ENCODE measurements at places on chromosomes 7 and 10.

DNA sequence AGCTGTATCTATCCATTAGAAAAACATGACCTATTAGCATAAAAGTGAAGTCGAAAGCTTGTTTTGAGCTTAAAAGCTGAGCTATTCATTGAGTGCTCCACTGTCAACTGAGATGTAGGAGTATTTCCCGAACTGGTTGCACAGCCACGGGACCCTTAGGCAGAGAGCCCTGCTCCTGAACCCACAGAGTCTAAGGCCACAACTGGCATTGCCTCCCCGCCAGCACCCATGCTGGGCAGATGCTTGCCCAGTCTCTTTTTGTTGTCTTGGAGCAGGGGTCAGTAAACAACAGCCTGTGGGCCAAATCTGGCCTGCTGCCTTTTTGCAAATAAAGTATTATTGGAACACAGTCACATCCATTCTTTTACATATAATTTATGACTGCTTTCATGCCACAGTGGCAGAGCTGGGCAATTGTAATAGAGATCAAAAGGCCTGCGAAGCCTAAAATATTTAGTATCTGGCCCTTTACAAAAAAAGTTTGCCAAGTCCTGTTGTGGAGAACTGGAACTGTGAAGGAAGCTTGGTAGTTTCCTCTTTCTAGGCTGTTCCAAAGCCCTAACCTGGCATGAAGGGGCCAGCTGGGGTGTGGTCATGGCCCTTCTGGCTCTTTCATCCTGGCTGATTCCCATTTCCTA lies 58.4 kb upstream of the WAPL start:
- no peak for DNase-seq
- H3K4me3 ChIP-seq: no peak overlapping the region
- H3K36me3 ChIP-seq: no peaks in the 10 kb centered on the region
- no peak overlapping the region for H3K27ac ChIP-seq
- H3K27me3 ChIP-seq: no peaks in the 10 kb centered on the region

- no peaks in the 10 kb centered on the region for H3K27me3 ChIP-seq
- DNase-seq: no peak
- H3K4me1 ChIP-seq: no peaks in the 10 kb centered on the region
- no peaks in the 10 kb centered on the region for H3K36me3 ChIP-seq
- no peak overlapping the region for H3K27ac ChIP-seq
Observed at GRCh38 chr10:42975005-42975493, 101.8 kb upstream of the RET start.

- no peak overlapping the region for H3K4me3 ChIP-seq
- no peak overlapping the region for H3K27ac ChIP-seq
- no peak for DNase-seq
- no peaks in the 10 kb centered on the region for H3K36me3 ChIP-seq
- no peaks in the 10 kb centered on the region for H3K27me3 ChIP-seq
Observed at GRCh38 chr10:70456164-70456563, 14.7 kb upstream of the NODAL start.

- H3K4me3 ChIP-seq: no peak overlapping the region
- peak overlapping the region; percentile 6 for H3K27ac ChIP-seq
- peaks cover 60% of the 10 kb centered on the region for H3K4me1 ChIP-seq
- DNase-seq: no peak
- no peaks in the 10 kb centered on the region for H3K27me3 ChIP-seq
Observed at GRCh38 chr10:112815269-112816032, 134.6 kb upstream of the TCF7L2 start.

- H3K4me1 ChIP-seq: peaks cover 26% of the 10 kb centered on the region
- no peaks in the 10 kb centered on the region for H3K27me3 ChIP-seq
- H3K4me3 ChIP-seq: no peak overlapping the region
Observed at GRCh38 chr10:85849315-85849714, 517.3 kb downstream of the GRID1 start.

GRCh38 chr10:93591065-93591808 lies 9.8 kb downstream of the RBP4 start:
- no peak overlapping the region for H3K4me3 ChIP-seq
- no peaks in the 10 kb centered on the region for H3K4me1 ChIP-seq
- H3K36me3 ChIP-seq: no peaks in the 10 kb centered on the region
- H3K27ac ChIP-seq: no peak overlapping the region
- H3K27me3 ChIP-seq: no peaks in the 10 kb centered on the region

DNA sequence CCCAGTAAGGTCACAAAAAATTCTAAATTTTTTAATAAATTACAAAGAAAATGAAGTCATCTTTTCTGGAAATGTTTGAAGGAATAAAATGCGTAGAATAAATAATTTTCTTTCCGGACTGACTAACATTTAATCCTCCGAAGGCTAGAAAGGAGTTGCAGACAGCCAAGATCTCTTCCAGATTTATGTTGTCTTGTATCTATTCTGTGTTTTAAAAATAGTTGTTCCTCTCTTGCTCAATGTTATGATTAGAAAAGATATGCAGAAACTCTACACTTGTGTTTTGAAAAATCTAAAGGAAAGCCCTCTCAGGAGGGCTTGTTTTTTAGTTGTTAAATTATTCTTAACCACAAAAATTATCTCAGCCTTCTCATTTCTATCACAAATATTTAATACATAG lies 70.7 kb downstream of the MACC1 start:
- H3K27me3 ChIP-seq: no peaks in the 10 kb centered on the region
- no peak overlapping the region for H3K4me3 ChIP-seq
- H3K27ac ChIP-seq: no peak overlapping the region
- DNase-seq: no peak
- H3K4me1 ChIP-seq: no peaks in the 10 kb centered on the region
- H3K36me3 ChIP-seq: no peaks in the 10 kb centered on the region

All from HCT116 (cell line).